ENCODE measurements at places on chromosomes 4 and X. TPM values are rescaled to one million over a fixed set of nuclear protein-coding genes. Genes with fewer than 3 reads are reported as not detected.

PTPN13 gene
- total RNA-seq = 29.0 TPM

GRCh38 chr4:95142932-95143331, 385.2 kb downstream of the BMPR1B start:
- no peak for DNase-seq

- DNase-seq = no peak
Observed at GRCh38 chr4:20412072-20412471, 160.4 kb downstream of the SLIT2 start.

GLRA3 gene
- total RNA-seq = not detected

DNA sequence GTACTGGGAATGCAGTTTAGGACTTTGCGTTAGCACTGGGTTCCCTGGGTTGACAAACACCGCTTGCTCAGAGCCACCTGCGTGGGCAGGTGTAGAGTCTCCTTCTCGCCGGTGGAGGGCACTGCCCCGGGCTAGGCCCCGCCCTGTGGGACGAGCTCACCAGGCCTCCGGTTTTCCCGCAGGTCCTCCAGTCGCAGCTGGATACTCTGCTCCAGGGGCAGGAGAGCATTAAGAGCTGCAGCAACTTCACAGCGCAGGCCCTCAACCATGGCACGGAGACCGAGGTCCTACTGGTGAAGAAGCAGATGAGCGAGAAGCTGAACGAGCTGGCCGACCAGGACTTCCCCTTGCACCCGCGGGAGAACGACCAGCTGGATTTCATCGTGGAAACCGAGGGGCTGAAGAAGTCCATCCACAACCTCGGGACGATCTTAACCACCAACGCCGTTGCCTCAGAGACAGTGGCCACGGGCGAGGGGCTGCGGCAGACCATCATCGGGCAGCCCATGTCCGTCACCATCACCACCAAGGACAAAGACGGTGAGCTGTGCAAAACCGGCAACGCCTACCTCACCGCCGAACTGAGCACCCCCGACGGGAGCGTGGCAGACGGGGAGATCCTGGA, 49.2 kb upstream of the MND1 start:
- no peak for DNase-seq

DNA sequence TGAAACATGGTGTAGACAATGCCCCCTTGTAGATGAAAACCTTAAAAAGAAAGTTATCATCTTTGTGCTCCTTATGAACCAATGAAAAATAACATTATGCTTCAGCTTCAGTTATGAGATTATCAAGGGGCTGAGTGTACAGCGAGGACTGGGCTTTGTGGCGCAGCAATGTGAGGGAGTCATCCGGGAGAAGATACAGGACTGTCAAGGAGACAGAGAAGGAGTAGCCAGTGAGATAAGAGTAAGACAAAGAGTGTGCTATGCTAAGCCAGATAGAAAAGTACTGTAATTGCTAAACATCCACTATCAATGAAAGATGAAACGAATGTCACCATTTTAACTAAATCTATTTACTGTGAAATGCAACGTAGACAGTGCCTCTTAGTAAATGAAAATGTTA, 3.6 kb upstream of the KLHL15 start:
- DNase-seq = no peak

Measured in IMR-90 (cell line).